ENCODE measurements at places on chromosomes 5 and 9.

GRCh38 chr9:2337131-2337530, 284.5 kb upstream of the VLDLR start:
- no peak for DNase-seq

DNA sequence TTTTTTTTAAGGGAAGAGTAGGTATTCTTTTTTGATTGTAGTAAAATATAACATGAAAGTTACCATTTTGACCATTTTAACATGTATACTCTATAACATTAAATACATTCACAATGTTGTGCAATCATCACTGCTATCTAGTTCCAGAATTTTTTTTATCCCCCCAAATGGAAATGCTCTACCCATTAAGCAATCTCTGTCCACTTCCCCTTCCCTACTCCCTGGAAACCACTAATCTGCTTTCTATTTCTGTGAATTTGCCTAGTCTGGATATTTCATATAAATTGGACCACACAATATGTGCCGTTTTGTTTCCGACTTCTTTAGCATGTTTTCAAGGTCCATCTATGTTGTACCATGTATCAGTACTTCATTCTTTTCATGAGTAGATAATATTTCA, 429.5 kb downstream of the TLE1 start:
- no peak for DNase-seq

- no peak for DNase-seq
Measured at GRCh38 chr5:79023348-79023747, 38.2 kb upstream of the ARSB start.

DNA sequence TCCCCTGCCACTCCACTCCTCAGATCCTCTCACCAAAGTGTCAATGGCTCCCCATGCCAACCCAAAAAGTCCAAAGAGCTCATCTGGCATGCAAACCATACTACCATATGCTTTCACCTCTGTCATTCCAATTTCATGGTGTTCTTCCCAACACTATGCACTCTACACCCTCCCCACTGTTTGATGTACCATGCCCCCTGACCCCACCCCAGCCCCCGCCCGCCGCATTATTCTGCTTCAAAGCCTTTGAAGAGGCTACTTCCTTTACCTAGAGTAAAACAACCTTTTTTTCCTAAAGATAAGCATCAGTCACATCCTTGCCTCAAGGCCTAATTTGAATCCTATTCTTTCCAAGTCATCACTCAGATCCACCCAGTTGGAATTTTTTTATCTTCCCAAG, 226.3 kb downstream of the DEPDC1B start:
- DNase-seq, result no peak

DNA sequence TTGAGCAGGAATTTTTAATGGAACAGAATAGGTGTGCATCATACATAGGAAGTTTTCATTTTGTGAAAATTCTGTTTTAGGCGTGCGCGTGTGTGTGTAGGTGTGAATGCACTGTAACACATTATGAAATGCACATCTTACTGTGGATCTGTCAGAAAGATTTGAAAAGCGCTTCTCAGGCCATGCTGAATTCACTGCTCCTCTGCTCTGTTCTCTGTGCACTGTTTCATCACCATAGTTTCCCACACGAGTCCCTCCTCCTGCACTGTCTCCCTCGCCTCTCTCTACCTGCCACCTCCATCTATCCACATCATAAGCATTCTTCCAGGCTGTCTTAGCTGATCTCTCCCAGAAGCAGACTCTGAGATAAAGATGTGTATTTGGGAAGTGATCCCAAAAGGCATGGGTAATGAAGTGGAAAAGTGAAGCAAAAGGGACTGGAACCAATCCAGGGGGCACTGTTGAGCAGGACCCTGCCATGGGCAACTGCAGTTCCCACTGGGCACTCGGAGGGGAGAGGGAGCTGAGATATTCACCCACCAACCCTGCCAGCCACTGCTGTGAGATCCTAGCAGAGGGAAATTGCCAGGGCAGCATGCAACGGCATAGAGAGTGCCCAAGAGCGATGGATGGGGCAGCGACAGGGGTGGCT, 65.9 kb downstream of the GABBR2 start:
- no peak for DNase-seq

GRCh38 chr5:6439588-6440550, 8.8 kb upstream of the UBE2QL1 start:
- no peak for DNase-seq

- DNase-seq, result peak; percentile 70
Measured at GRCh38 chr9:22008717-22009505, at the start of gene CDKN2B. Gene CDKN2B, minus strand, starts transcription at chr9:22009305. Its CDS starts 352 bp downstream, at chr9:22008953.

Measured in NCI-H1436 treated with DMSO at 0.1 percent for 48 hours (cell line).